Right hindlimb (tissue), 1 donor: ENCODE measurements at places on chromosomes 12 and 14.

DNA sequence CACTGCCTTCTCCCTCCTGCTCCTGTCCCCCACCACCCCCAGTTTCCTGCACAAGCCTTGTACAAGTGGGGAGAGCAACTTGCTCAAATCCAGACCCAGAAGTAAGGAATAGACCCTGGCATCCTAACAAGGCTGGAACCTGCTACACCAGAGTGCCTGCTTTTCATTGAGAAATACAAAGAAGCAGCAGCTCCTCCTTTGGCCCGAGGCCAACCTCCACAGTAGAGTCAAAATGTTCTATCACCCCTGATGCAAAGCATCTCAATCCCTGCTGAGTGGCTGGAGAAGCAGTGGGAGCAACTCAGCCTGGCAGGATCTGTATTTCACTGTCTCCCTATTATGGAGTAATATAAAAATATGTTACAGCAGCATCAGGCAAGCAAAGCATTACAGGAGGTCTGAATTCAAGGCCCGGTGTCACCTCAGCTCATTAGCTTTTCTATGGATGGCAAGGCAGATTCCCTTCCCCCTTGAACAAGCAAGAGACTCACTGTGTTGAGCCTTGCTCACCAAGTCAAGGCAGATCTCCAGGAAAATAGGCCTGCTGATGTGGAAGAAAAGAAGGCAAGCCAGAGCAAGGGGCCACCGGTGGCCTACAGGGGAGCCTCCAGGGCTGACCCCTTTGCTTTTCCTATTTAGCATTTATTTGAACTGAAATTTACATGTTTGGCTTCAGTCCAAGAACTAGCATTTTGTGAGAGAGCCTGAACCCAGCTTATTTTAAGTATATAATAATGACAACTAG lies 186.3 kb upstream of the EGLN3 start:
- DNase-seq, result no peak

DNA sequence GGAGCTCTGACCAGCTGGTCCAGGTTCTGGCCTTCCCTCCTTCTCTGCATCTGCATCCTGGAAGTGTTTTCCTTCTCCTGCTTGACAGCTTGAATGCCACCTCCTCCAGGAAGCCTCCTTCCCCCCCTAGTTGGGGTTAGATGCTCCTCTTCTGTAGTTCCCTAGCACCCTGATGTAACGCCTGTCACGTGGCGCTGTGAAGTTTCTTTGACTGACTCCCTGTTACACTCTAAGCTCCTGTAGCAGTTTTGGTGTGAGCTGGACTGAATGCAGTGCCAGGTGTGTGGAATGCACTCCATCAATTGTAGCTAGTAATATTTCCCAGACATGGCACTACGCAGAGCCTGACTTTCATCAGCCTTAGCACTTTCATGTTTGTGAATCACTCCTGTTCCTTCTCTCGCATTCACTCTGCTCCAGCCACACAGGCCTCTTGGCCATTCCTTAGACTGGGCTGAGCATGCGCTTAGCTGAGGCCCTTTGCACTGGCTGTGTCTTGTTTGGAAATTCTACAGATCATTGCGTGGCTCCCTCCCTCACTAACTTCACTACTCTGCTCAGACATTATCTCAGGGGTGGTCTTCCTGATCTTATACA lies 2.1 kb upstream of the FAIM2 start:
- peak; percentile 4 for DNase-seq

GRCh38 chr12:99043319-99043914 lies 398.3 kb downstream of the APAF1 start:
- peak; percentile 70 for DNase-seq

- DNase-seq, result peak; percentile 37
Measured at GRCh38 chr14:100522616-100523099, 64.6 kb downstream of the BEGAIN start.

DNA sequence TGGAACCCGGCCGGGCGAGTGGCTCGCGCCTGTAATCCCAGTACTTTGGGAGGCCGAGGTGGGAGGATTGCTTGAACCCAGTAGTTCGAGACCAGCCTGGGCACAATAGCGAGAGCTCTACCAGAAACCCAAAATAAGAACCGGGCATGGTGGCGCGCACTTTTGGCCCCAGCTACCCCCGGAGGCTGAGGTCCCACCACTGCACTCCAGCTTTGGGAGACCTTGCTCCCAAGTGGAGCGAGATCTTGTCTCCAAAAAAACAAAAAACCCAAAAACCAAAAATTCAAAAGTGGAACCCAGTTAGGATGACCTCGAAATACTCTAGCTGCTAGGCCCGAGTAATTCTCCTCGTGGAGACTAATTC lies 769 bp upstream of the VTI1B start:
- no peak for DNase-seq

- peak; percentile 24 for DNase-seq
Measured at GRCh38 chr14:101179691-101180211, 276.2 kb upstream of the RTL1 start.

- DNase-seq, result no peak
Measured at GRCh38 chr12:34208331-34209258, 186.3 kb downstream of the ALG10 start.

DNA sequence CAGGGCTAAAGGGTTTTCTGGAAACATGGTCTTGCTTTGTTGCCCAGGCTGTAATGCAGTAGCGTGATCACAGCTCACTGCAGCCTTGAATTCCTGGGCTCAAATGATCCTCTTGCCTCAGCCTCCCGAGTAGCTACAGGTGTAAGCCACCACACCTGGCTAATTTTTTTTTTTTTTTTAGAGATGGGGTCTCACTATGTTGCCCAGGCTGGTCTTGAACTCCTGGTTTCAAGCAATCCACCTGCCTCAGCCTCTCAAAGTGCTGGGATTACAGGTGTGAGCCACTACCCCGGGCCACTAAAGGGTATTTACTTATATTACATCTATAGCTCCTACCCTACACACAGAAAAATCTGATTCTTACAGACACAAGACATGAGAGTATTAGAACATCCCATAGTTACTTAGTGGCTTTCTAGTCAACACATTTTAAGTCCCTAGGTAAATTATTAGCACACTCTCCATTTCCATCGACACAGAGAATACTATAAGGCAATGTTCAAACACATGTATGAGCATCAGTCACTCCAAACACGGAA lies 6.2 kb upstream of the DCAF11 start:
- no peak for DNase-seq

- DNase-seq, result no peak
Measured at GRCh38 chr14:51431033-51431709, 191.1 kb downstream of the TMX1 start.

DNA sequence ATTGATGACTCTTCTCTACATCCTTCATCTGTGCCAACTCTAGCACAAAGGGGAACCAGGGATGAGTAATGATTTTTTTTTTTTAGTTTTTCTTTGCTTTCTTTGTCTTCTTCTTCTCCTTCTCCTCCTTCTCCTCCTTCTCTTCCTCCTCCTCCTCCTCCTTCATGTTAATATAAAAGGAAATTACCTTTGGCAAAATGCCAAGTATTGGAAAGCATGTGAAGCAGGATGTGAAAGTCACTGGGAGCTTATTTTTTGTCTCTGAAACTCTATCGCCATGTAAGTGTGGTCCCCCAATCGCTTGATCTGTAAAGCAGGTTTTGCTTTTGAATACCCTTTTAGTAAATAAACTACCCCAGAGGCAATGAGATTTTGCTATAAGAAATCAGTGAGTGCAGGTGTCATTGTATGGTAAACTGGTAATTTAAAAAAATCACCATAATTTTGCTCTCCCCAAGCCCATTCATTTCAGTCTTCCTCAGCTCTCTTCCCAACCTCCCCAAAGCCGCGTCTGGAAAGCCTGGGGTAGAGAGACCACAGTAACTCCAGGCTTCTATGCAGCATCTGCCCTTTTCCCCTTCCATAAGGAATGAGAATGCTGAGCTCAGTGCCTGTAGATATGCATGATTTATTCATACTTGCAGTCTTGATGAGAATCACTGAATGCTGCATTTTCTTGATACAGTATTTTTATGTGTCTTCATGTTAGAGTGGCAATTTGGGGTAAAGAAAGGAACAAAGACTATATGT lies 388.7 kb downstream of the TMEM117 start:
- DNase-seq, result no peak

DNA sequence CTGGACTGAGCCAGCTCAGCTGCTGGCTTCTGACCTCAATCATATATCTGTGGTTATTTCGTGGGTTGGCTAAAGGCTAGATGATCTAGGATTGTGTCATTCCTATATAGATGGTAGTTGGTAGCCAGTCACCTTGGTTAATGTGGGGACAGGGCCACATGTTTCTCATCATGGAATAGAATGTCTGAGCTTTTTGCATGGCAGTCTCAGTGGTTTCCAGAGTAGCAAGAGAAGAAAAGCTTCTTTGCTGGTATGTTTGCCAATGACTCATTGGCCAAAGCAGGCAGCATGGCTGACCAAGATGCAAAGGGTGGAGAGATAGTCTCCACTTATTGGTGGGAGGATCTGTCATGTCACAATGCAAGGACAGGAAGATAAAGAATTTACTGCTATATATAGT lies 746.4 kb upstream of the FLRT2 start:
- no peak for DNase-seq

DNA sequence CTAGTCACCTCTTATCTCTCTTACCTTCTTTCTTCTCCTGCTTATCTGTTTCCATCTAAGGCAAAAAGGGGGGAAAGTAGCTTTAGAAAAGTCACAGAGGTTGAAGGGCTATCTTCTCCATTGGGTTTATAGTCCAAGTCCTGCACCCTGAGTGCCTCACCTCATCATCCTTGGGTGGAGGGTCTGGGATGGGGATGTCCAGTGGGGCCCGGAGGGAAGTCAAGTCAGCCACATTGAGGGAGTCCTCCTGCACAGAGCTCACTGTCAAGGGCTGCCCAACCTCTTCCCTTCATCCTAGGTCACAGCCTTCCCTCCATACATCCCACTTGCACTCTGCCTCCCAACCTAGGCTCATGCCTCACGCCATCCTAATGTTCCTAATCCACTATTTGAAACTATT lies 1.2 kb downstream of the PSME2 start:
- no peak for DNase-seq

- DNase-seq, result no peak
Measured at GRCh38 chr12:14153803-14154202, 172.4 kb upstream of the GRIN2B start.

DNA sequence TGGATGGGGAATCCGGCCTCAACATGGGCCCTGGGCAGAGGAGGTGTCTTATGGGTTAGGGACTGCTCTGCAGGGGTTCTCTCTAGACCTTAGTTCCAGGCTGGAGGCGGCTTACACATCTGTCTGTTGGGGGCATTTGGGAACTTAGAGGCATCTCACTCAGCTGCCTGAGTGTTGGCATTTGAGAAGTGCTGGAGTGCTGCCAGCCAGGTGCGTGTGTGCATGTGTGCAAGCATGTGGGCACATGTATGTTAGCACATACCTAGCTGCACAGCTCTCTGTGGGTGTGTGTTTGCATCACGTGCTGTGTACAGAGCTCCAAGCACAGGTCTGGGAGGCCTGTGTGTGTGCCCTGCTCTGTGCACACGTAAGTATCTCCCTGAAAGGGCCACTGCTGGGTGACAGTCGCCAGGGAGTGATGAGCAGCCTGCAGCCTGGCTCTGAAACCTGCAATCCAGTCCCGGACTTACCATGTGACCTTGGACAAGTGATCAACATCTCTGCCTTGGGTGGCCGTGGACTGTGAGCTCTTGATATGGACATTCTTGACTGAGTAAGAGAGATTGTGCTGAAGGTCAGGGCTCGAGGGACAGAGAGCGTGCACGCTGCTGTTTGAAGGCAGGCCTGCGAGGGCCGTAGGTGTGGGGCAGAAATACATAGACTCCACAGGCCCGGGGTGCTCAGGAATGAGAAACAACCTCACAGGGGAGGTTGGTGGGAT lies 5.2 kb downstream of the LRTM2 start:
- no peak for DNase-seq

DNA sequence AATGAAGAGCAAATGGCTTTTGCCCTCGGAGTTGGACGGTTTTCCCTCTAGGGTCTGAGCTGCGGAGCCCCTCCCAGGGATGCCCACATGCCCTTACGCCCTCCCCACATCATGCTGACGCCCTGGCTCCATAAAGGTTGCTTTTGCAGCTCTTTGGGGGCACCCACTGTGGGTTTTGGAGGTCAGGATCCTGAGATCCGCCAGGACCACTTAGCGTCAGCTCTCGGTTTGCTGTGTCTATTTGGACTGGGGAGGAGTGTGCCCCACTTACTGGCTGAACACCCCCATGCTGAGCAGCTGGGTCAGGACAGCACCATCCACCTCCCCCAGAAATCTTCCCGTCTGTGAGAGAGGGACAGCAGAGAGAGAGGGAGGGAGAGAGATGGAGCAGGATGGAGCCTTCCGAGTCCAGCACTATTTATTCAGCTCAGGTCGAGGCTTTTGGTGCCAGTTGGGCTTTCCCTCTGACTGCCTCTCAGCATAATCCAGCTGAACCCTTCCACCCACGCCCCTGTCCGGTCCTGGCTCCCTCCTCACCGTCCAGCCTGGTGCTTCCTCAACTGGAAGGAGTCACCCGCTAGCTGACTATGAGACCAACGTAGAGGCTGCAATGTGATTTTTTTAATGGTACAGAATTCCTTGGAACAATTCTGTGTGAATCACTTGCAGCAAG lies 18.9 kb upstream of the LRTM2 start:
- peak; percentile 12 for DNase-seq
